ENCODE measurements at places on chromosomes 5 and 9.
A peak's percentile ranks its signal among the peaks of the same experiment; 100 is the strongest.

DNA sequence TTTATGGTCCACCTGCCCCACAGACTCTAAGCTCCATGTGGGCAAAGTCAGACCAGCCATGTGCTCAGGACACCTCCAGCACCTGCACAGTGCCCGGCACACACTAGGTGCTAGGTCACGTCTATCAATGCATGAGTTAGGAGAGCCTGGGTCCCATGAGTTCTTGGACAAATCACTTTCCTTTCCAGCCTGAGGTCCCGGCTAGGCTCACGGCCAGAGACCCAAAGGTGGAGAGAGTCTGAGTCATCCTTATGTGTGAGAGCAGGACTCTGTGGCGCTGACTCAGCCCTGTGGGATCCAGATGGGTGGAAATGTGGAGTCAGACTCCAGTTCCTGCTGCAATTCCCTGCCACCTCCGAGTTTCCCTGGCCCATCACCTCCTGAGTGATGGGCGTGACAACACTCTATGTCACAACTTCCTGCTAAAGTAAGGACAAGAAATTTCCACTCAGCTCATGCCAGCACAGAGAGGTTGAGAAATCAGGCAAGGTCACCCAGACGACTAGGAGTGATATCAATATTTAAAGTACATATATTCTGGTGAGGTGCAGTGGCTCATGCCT is 2.5 kb upstream of the ST6GALNAC4 start:
- no peak for DNase-seq

- peak; percentile 4 for DNase-seq
Measured at GRCh38 chr5:128905568-128906110, 59.6 kb upstream of the SLC27A6 start.

DNA sequence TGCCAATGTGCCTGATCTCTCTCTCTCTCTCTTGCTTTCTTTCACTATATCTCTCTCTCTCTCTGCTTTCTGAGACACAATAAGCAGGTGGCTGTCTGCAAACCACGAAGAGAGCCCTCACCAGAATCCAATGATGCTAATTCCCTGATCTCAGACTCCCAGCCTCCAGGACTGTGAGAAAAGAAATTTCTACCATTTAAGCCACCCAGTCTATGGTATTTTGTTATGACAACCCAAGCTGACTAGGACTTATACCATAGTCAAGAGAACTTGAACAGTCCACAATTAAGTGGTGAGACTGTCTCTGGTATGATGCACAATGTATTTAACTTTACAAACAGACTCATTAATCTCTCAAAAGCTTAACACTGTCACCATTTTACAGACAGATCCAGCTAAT is 67.0 kb downstream of the NFIB start:
- DNase-seq, result no peak

DNA sequence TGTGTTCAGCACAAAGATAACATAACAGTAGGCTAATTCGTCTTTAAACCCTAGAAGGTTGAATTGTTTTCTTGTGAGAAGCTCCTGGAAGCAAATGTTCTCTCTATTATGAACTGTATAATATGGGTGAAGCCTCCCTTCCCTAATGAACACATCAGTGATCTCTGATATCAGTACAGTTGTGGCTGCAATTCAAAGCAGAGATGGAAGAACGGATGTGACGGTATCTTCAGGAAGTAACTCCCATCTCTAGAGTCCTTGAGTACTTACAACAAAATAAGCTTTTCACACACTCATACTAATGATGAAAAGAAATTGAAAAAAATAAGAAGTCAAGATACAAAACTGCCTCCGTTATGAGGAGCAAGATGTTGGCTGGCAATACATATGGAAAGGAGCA is 4.5 kb downstream of the HCN1 start:
- DNase-seq, result no peak

DNA sequence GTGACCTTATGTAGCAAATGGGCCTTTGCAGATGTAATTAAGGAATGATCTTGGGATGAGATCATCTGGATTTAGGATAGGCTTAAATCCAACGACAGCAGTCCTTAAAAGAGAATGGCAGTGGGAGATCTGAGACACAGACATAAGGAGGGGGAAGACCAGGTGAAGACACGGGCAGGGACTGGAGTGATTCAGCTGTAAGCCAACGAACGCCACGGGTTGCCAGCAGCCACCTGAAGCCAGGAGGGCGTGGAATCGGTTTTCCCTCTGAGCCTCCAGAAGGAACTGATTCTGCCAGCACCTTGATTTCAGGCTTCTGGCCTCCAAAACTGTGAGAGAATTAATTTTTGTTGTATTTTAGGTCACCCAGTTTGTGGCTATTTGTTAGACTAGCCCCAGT is 218.6 kb upstream of the ANKRD55 start:
- no peak for DNase-seq

- no peak for DNase-seq
Measured at GRCh38 chr5:89065919-89066318, 182.9 kb upstream of the MEF2C start.

GRCh38 chr9:89175828-89176261 is 2.8 kb downstream of the SHC3 start:
- no peak for DNase-seq

DNA sequence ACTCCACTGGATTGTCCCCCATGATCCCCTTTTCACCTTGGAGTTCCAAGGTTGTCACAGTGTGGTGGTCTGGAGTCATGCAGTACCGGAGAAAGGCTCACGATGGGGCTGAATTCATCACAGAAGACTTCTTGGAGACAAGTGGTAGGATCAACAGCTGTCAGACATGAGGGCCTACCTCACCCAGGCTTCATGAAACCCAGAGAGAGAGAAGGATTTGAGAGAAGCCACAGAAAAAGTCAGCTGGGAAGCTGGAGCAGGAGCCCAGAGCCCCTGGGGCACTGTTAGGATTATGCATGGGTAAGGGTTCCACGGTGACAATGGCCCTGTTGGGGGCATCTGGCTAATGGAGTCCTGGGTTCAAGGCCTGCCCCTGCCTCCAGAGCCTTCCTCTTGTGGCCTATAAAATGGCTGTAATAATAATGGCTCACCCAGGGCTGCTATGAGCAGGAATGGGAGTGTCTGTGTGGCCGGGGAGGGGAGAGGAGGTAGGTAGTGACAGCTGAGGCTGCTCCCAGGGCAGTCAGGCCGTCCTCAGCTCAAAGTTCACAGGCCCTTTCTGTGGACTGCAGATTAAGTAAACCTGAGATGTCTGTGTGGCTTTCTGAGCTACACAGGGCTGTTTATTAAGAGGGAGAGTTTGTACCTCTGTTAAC is 910 bp downstream of the TRIM14 start:
- peak; percentile 48 for DNase-seq

GRCh38 chr5:36915653-36916052 is 39.1 kb downstream of the NIPBL start:
- no peak for DNase-seq

DNA sequence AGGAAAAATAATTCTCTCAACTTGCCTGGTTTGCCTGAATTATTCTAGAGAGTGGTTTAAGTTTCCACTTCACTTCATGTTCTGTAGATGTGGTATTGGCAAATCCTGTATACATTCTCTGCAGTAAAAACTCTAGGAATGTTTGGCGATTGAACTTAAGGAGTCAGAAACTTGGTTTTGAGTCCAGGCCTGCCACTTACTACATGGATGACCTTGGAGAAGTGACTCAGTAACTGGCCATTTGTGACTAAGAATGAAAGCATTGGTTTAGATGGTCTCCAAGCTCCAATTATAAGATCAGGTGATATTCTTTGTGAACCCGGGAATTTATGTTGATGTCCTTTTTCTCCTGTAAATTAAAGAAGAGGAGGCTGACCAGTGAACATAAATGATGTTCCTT is 233.8 kb downstream of the GAS1 start:
- DNase-seq, result no peak

DNA sequence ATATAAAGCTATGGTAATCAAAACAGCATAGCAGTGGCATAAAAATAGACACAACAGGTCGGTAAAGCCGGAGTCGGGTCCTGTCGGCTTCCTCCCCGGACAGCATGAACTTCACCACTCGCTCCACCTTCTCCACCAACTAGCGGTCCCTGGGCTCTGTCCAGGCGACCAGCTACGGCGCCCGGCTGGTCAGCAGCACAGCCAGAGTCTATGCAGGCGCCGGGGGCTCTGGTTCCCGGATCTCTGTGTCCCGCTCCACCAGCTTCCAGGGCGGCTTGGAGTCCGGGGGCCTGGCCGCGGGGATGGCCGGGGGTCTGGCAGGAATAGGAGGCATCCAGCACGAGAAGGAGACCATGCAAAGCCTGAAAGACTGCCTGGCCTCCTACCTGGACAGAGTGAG is 124.0 kb downstream of the CSNK1G3 start:
- no peak for DNase-seq

GRCh38 chr5:102611312-102611711 is 112.5 kb upstream of the SLCO6A1 start:
- no peak for DNase-seq

GRCh38 chr5:141742866-141743851 is 61.1 kb upstream of the ARAP3 start:
- DNase-seq, result no peak

- no peak for DNase-seq
Measured at GRCh38 chr9:89980600-89980999, 375.8 kb downstream of the GADD45G start.

DNA sequence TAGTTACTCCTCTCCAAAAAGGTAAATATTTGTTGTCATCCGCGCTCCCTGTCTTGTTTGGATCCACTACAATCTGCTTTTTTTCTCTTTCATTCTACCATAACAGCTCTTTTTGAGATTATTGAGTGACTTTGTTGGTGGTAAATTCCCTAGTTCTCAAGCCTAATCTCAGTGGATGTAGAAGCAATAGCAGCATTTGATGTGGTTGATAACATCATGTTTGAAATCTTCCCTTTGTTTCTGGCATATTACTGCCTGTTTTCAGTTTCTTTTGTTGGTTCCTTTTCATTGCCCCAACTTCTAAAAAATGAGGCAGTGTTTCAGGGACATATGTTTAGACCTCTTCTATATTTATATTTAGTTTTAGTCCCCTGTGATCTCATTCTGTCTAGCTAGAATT is 8.9 kb downstream of the CDC42SE2 start:
- DNase-seq, result no peak

DNA sequence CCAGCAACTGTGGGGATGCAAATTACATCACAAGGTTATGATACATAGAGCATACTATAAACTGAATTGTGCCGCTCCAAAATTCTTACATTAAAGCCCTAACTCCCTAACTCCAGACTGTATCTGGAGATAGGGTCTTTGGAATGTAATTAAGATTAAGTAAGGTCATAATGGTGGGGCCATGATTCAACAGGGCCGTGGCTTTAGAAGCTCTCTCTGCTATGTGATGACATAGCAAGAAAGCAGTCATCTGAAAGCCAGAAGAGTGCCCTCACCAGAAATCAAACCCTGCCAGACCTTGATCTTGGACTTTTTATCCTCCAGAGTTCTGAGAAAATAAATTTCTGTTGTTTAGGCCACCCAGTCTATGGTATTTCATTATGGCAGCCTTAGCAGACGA is 123.9 kb downstream of the FBXL17 start:
- no peak for DNase-seq

GRCh38 chr5:146781157-146781556 is 97.4 kb downstream of the PPP2R2B start:
- no peak for DNase-seq

- DNase-seq, result no peak
Measured at GRCh38 chr5:171449426-171449825, 30.0 kb downstream of the FGF18 start.

GRCh38 chr9:107875571-107875980 is 386.0 kb upstream of the KLF4 start:
- DNase-seq, result no peak

DNA sequence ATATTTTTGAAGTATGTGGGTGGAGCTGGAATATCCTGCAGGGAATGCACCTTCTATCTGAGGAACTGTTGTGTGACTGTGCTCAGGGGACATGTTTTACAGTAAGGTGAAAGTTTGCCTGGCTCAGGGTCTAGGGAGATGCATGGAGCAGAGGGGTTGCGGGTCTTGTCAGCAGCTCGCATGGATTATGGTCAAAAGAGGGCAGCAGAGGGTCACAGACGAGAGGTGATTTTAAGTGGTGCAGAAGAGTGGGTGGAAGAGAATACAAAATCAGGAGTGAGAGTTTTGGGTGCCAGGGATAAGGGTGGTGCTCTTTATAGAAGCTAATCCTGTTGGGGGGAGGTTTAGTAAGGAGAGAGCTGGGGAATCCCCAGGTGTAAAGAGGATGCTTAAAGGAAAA is 53.5 kb upstream of the GRIN3A start:
- DNase-seq, result no peak

DNA sequence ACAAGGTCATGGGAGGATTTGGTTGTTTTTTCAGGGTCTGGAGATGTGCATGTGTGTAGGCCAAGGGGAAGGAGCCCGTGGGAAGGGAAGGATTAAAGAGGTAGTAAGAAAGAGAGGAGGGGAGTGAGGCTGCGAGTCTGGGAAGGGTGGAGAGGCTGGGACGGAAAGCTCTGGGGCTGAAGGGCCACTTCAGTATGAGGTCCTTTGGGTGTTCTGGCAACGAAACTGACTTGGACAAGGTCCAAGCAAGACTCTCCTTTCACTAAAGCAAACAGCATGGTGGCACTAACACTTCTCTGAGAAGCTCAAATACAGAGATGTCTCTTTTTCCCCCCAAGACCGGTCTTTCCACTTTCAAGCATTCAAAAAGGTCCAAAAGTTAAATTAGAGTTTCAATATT is 394.5 kb downstream of the ARHGEF28 start:
- no peak for DNase-seq

- DNase-seq, result no peak
Measured at GRCh38 chr5:142597025-142597424, 88.9 kb downstream of the FGF1 start.

DNA sequence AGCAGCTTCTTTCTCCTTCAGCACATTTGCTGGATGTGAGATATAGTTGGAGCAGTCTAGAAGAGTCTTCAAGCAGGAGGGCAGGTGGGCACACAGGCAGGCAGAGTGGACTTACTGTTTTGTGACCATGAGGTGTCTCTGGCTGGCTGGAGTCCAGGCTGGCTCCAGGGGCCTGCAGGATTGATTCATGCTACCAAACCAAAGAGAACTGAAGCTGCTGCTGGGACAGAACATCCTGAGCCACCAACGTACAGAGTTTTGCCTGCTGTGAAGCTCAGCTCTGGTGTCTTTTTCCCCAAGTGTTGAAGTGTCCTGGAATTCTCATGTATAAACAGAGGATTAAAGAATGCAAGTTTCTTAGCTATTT is 45.7 kb downstream of the CYSTM1 start:
- no peak for DNase-seq

DNA sequence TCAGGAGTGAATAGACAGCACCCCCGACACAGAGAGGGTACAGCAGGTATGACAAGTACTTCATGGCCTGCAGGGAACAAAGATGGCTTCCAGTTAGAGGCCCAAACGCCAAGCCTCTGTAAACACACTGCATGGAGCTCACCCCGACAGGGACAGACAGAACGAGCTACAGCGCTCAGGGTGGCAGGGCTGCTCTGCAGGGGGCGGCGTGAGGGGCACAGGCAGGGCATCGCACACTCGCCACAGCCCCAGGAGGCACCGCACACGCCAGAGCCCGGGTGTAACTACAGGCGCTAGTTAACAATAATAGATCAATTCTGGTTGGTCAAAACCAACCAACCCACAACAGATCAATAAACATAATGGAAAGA is 21.1 kb downstream of the CLPTM1L start:
- DNase-seq, result no peak

- no peak for DNase-seq
Measured at GRCh38 chr9:89354471-89354870, 36.2 kb downstream of the SECISBP2 start.

Data from CD4-positive, alpha-beta T cell (primary cell).